ENCODE measurements at places on chromosomes 6 and 20.
A peak's percentile ranks its signal among the peaks of the same experiment; 100 is the strongest.

GRCh38 chr20:49785852-49786175 lies 26.8 kb upstream of the SLC9A8 start:
- no peak for DNase-seq

DNA sequence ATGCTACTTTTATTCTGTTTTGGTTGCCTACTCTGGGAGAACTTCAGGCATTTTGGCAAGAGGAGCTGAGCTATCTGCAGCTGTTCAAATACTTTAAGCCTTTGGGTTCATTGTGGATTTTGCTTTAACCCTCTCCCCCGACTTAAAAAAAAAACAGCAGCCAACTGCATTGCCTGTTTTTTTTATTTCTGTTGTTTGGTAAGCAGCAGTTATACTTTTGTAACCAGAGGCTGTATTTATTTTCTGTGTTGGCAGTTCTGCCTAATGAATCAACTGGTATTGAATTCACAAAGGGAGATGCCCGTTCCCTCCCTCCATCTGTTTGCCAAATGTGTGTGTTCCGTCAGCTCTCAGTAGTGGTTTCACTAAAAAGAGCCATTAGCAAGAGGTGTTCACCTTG lies 484.0 kb downstream of the UTRN start:
- DNase-seq: no peak

- no peak for DNase-seq
Measured at GRCh38 chr6:109351231-109352130, 30.8 kb downstream of the CD164 start.

DNA sequence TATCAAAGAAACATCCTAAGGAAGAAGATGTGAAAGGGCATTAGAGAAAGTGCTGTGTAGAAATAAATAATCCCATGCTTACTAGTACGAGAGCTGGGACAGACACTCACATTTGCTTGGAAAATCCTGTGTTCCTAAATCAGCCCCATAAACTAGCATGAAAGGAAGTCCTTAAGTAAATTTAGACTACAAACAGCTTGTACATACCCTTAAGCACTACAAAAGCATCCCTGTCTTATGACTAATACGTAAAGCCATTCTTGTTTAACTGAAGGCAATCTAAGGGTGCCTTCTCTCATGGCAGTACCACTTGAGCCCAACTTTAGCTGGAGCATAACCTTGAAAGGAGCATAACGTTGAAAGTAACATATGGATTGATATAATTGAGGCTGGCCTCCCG lies 15.4 kb upstream of the FOXQ1 start:
- no peak for DNase-seq

- DNase-seq: no peak
Measured at GRCh38 chr6:163530406-163530805, 115.9 kb downstream of the QKI start.

DNA sequence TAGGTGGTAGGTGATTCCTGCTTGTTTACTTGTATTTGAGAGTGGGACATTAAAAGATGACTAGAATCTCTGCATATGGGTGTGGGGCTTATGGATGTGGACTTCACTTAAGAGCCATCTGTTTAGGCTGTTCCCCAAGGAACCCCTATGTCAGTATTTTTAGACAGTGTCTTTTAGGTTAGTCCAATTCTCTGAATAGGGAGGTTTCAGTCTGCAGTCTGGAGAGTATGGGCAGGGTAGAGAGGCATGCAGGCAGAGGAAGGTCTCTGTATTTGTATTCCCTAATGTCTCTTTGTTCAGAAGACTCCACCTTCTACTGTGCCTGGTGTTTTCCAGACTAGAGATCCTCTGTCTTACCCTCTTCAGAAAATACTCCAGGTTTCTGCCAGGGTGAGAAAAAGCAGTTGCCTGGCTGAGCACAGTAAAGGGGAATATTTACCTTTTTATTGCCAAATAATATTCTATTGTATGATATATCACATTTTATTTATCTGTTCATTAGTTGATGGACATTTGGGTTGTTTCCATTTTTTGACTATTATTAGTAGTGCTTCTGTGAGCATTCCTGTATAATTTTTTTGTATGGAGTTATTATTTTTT lies 19.1 kb downstream of the SLX4IP start:
- DNase-seq: no peak

- DNase-seq: no peak
Measured at GRCh38 chr6:2712102-2712501, 38.6 kb downstream of the MYLK4 start.

GRCh38 chr6:161188547-161189465 lies 85.1 kb downstream of the AGPAT4 start:
- no peak for DNase-seq

DNA sequence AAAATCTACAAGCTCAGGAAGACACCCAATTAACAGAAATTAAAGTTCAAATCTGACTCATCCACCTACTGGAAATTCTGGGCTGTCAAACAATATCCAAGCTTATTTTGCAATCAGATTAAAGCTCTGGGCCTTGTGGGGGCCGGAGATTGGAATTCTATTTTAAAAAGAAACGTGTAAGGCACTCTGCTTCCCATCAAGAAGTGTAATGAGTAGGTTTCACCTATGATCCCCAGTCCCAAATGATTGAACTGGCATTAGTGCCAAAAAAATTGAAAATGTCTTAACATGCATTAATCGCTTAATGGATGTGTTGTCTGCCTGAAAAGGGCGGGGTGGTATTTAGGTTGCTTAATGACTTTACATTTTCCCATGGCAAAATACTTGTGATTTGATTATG lies 542.4 kb upstream of the BTBD3 start:
- no peak for DNase-seq

GRCh38 chr20:32432277-32432676 lies 74.1 kb downstream of the ASXL1 start:
- no peak for DNase-seq

GRCh38 chr6:102085257-102085656 lies 691.7 kb downstream of the GRIK2 start:
- DNase-seq: no peak

DNA sequence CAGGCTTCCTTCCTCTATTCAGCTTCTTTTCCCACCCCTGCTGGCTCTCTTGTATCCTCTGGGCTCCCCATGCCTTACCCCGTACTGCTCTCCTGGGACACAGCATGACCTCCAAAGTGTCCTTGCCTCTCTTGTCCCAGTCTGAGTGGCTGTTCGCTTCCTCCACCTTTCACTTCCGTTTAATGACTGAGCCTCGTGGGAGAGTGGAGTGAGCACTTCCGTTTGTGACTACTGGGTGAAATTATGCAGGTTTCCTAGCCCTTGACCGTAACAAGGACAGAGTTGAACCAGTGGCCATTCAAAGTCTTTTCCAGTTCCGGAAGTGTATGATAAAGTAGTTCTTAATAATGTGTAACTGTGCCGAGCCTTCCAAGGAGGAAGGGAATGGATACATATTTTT lies 109.2 kb downstream of the ARID1B start:
- DNase-seq: no peak

DNA sequence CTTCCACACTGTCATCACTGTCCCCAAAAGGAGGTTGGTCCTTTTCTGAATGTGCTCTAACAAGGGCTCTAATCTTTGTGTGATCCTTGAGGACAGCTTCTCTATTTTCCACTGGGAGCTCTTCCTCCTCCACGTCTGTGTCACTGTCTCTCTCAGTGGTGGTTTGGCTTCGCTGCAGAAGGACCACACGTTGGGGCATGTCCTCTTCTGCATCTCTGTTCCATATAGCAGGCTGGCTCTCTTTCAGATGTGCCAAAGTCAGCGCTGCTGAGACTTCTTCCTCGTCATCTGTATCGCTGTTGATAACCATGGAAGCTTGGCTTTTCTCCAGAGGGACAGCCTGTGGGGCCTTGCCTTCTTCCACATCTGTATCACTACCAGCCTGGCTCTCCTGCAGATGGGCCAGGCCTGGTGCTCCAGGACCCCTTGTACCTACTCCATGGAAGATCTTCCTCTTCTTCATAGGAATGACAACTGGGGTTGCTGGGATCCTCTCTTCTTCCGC lies 4.6 kb downstream of the MDC1 start:
- no peak for DNase-seq

DNA sequence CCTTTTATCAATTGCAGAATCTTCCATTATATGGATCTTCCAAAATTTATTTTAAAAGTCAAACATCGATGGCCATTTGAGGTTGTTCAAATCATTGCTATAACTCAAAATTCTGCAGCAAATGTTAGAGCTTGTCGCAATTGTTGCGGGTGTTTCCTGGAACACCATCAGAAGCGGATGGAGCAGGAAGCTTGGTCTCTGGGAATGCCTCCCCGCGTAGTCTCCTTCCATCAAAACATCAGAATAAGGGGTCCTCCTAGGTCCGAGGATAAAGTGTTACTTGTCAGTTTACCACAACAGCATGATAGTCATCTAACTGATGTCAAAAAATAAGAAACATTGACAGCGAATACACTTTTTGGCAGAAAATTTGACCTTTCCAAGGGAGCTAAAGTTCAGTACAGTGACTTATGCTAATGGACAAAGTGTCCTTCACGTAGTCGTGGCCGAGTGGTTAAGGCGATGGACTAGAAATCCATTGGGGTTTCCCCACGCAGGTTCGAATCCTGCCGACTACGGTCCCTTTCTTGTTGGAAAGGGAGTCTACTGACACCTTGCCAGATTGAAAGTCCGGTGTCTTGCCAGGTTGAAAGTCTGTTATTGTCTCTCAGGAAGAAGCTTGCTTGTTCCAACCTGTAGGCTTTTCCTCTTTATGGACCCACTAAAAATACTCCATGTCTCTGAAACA lies 59.0 kb upstream of the ZNF184 start:
- DNase-seq: no peak

DNA sequence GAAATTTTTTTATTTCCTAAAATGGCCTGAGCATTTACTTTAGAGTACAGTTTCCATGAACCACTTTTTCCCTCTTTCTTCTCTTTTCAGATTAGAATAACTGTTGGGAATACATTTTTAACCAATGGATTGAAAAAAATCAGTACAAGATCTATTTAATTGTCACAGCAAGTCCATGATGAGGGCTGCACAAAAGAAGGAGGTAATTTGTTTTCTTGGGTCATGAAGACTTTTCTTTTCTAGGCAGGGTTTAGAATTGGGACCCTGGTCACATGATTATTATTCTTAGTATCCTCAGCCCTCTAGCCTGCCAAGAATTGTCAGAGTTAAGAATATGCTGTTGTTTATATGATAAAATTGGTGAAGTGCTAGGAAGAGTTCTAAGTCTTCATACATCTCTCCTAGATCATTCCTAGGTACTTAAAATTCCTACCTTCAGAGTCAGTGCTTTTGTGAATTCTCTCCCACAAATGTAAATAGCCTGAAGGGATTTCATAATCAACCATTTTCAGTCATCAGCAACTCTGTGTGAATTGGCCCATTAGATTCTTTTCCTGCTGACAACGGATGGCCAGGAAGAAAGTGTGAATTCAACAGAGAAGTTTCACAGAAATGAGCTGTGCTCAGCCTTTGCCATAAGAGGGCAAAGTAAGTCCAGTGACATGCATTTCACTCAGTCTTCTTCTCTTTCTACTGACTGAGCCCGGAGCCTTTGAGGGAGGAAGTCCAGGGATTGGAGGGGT lies 32.4 kb upstream of the TPBG start:
- no peak for DNase-seq

DNA sequence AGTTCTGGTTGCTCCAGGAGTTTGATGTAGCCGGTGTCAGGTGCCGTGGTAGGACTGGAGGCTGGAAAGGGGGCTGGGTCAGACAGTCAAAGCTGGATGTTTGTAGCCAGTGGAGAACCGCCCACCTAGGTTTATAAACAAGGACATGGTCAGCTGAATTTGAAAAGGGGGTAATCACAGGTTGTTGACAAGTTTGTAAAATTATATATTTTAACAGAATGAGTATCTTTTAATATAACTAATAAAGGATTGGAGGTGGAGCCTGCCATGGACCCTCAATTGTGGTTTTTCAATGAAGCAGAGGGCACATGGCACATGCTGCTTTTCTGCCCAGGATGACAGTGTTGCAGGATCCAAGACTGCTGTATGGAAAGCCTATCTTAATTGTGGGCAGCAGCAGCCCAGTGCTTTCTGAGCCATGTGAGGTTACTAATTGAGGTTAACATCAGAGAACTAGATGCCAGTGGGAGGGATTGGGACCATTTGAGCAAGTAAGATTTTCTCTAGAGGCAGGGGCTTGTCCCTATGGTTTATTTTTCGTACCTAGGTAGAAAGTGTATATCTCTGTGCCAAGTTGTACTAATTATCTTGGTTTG lies 9.7 kb downstream of the HECA start:
- DNase-seq: no peak

GRCh38 chr20:3923818-3924217 lies 34.6 kb downstream of the PANK2 start:
- no peak for DNase-seq

DNA sequence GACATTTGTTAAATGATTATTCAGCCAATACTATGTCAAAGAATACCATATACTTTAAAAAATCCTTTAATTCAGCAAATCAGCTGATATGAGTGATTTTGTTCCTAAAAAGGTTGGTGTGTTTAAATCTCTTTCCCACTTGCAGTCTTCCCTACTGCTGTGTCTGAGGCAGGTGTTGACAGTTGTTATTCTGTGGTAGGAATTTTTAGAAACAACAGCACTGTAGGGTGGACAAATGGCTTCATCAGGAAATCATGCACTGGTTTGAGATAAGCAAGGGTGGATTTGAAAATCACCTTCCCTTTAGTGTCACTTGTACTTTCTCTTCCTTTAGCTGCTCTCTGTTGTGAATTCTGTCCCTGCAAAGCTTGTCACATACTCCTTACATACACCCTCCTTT lies 213.7 kb upstream of the SGK1 start:
- no peak for DNase-seq

- no peak for DNase-seq
Measured at GRCh38 chr6:115071962-115072361, 729.1 kb upstream of the HS3ST5 start.

DNA sequence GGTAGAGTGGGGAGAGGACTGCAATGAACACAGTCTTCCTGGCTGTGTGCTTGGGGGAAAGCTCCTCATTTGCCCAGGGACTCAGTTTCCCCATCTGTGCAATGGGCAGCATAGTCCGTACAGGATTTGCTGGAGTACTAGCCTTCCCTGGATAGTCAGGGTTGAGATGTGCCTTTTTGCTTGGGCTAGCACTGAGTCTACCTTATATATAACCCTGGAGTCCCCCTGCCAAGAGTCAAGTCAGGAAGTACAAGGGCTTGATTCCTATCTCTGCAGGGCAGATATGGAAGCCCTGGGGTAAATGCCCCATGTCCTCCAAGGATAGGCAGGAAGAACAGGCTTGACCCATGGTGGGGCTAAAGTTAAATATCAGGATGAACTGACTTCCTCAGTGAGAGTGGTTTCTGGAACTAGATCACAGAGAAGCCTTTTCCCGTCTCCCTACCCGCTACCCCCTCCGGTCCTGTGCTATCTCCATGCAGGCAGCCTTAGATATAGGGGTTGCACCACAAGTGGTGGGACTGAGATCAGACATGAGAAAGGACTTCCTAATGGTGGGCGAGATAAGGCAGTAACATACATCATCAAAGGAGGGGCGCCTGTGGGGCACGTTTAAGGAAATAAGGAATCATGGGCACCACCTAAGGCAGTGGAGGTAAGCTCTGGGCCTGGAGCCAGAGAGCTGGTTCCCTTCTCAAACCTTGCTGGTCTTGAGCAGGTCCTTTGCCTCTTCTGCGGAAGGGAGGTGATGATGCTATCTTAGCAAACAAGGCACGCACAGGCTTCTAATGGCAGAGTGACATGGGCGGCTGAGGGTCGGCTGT lies 157.9 kb downstream of the MRPL14 start:
- DNase-seq: peak; percentile 42
